Central memory CD8-positive, alpha-beta T cell (primary cell): ENCODE measurements at places on chromosomes 13 and 19.
A peak's percentile ranks its signal among the peaks of the same experiment; 100 is the strongest.

GRCh38 chr13:24348797-24349515 lies 39.6 kb downstream of the C1QTNF9 start:
- no peak for DNase-seq

DNA sequence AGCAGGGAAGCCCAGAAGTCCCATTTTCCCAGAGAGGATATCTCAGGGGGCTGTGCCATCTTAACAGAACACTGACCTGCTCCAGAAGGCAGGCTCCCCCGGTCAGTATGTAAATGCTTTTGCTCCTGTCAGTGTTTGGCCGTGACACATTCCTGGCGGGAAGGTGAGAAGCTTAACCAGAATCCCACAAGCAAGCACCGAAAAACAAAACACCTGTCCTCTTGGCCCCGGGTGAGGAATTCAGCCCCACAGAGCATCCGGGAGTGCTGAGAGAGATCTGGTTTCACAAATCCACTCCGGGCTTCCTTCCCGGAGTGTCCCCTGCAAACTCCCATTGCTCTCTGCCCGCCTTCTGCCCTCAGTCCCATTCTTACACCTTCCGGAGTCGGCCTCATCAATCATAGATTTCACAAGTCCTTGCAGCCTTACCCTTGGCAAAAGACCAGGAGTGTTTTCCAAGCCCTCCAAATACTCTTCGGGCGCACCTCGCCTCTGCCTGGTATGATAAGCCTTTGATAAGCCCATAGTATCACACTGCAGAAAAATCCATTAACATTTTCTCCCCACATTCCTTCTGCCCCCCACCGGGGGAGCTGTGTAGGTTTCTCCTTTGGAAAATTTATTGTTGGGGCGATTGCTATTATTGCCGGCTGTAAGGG lies 12.2 kb downstream of the TPM4 start:
- DNase-seq, result no peak

DNA sequence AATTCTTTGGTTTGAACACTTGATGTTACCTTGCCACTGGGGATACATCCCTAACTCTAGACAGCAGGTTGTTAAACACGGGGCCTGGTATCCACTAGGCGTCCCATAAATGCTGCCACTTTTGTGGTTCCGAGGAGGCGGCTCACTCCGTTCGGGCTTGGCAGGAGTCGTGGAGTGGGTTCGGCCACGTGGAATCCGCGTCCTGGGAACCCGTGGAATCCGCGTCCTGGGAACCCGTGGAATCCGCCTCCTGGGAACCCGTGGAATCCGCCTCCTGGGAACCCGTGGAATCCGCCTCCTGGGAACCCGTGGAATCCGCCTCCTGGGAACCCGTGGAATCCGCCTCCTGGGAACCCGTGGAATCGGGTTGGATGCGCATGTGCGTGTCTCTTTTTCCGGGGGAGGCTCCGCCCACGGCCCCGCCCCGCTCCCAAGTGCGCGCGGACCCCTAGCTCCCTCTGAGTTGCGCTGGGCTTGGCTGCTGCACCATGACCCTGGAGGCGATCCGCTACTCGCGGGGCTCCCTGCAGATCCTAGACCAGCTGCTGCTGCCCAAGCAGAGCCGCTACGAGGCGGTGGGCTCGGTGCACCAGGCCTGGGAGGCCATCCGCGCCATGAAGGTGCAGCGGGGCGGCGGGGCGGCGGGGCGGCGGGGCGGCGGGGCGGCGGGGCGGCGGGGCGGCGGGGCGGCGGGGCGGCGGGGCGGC lies at the start of gene MRI1:
Gene MRI1, plus strand, starts transcription at position 422 of the 707 bp plus-strand sequence. Its CDS starts 67 bp downstream, at position 489.
- DNase-seq, result peak; percentile 25

DNA sequence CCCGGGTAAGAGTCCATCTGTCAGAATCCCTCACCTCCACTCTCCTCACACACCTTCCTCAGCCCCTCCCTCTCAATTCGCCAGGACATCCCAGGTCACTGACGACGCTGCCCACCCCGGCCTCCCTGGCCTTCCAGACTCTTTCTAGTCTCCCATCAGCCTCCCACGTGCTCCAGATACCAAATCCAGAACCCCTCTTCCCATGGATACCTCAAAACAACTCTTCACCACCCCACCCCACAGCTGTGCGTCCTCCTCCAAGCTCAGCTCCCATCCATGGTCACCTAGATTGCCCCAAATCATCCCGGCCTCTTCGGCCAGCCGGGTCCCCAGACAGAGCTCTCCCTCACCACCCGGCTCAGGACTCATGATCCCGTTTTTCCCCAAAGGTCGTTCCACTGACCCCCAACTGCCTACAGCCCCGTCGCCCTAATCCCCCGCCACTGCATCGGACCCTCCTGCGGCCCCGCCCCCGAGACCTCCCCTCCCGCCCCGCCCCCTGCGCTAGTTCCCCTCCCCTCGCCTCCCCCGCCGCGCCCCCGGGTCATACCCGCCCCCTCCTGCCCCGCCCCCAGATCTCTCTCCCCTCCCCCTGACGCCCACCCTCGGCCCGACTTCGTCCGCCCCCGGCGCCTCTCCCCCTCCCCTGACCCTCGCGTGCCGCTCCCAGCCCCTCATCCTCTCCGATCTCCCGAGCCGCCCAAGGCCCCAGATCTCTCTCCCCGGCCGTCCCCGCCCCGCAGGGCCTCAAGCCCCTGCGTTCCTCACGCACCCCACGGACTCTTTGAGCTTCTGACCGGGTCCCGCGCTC lies 546 bp downstream of the UBXN6 start:
- no peak for DNase-seq

DNA sequence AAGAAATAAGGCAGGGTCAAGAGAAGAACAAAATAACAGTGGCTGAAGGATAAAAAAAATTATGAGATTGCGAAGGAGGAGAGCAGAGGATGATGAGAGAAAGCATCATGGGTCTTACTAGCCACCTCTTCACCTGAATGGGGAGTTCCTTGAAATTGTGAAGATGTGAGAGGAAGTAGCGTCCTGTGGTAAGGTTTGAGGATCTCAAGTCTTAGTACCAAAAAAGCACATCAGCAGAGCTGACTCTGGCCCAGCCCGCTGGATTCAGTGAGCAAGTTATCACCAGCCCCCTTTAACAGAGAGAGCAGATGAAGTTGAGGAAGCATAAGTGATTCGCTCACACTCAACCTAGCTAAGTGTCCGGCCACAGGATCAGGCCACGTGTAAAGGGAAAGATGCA lies 61.8 kb downstream of the RXFP2 start:
- DNase-seq, result no peak
